ENCODE measurements at places on chromosomes 12 and 14.

- H3K27ac ChIP-seq = no peak overlapping the region
- no peaks in the 10 kb centered on the region for H3K27me3 ChIP-seq
- H3K4me3 ChIP-seq = no peak overlapping the region
- H3K36me3 ChIP-seq = no peaks in the 10 kb centered on the region
- DNase-seq = no peak
Measured at GRCh38 chr14:100484531-100485267, 102.5 kb downstream of the BEGAIN start.

- no peak for DNase-seq
- H3K36me3 ChIP-seq = no peaks in the 10 kb centered on the region
- no peak overlapping the region for H3K27ac ChIP-seq
- H3K27me3 ChIP-seq = no peaks in the 10 kb centered on the region
- H3K4me3 ChIP-seq = no peak overlapping the region
- H3K4me1 ChIP-seq = no peaks in the 10 kb centered on the region
Measured at GRCh38 chr12:84502180-84502860, 410.3 kb downstream of the SLC6A15 start.

- DNase-seq = no peak
- H3K4me3 ChIP-seq = no peak overlapping the region
- no peaks in the 10 kb centered on the region for H3K4me1 ChIP-seq
- no peaks in the 10 kb centered on the region for H3K27me3 ChIP-seq
- H3K27ac ChIP-seq = no peak overlapping the region
- no peaks in the 10 kb centered on the region for H3K36me3 ChIP-seq
Measured at GRCh38 chr12:117919479-117919878, 49.3 kb downstream of the KSR2 start.

DNA sequence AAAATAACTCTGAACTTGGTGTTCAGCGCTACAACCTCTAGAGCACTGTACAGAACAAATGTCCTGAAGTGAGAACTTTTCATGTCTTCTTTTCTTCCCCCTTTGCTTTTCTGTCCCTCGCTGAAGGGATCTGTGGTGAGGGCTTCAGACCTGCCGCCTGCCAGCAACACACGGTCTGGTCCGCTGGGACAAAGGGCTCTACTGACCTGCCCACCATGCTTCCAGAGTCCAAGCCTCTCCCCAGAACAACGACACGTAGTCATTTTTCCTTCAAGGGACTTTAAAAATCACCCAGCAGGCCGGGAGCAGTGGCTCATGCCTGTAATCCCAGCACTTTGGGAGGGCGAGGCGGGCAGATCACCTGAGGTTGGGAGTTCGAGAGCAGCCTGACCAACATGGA lies 140.4 kb downstream of the EFCAB11 start:
- H3K36me3 ChIP-seq = no peaks in the 10 kb centered on the region
- peaks cover 14% of the 10 kb centered on the region for H3K4me1 ChIP-seq
- peak overlapping the region; percentile 95 for H3K27ac ChIP-seq
- H3K27me3 ChIP-seq = no peaks in the 10 kb centered on the region

- no peak overlapping the region for H3K4me3 ChIP-seq
- no peak overlapping the region for H3K27ac ChIP-seq
- no peaks in the 10 kb centered on the region for H3K36me3 ChIP-seq
- DNase-seq = no peak
Measured at GRCh38 chr14:54173802-54174201, 217.2 kb upstream of the BMP4 start.

GRCh38 chr14:21036751-21037150 lies 2.1 kb upstream of the RNASE13 start:
- no peaks in the 10 kb centered on the region for H3K36me3 ChIP-seq
- H3K27me3 ChIP-seq = peaks cover 39% of the 10 kb centered on the region
- H3K4me3 ChIP-seq = no peak overlapping the region
- no peak overlapping the region for H3K27ac ChIP-seq
- peaks cover 12% of the 10 kb centered on the region for H3K4me1 ChIP-seq

GRCh38 chr12:109766251-109766778 lies 52.7 kb downstream of the FAM222A start:
- DNase-seq = no peak
- H3K27ac ChIP-seq = no peak overlapping the region
- no peak overlapping the region for H3K4me3 ChIP-seq
- H3K36me3 ChIP-seq = no peaks in the 10 kb centered on the region

DNA sequence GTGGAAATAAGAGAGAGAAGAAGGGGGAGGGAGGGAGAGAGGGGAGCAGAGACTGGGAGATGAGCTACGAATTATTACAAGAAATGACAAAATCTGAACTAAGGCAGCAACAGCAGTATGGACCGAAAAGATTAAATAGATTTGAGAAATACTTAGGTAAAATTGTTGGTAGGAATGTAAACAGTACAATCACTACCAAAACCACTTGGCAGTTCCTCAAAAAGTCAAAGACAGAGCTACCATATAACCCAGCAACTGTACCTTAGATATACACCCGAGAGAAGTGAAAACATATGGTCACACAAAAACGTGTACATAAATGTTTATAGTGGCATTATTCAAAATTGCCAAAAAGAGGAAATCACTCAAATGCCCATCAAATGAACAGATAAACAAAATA lies 14.1 kb downstream of the KRAS start:
- no peaks in the 10 kb centered on the region for H3K27me3 ChIP-seq
- no peak for DNase-seq
- no peak overlapping the region for H3K4me3 ChIP-seq
- H3K4me1 ChIP-seq = peaks cover 11% of the 10 kb centered on the region
- H3K36me3 ChIP-seq = peaks cover 7% of the 10 kb centered on the region

- H3K4me3 ChIP-seq = no peak overlapping the region
- H3K27ac ChIP-seq = peak overlapping the region; percentile 98
- H3K27me3 ChIP-seq = no peaks in the 10 kb centered on the region
- DNase-seq = peak; percentile 65
- no peaks in the 10 kb centered on the region for H3K36me3 ChIP-seq
- peaks cover 71% of the 10 kb centered on the region for H3K4me1 ChIP-seq
Measured at GRCh38 chr14:61586544-61587055, 108.7 kb upstream of the HIF1A start.

GRCh38 chr14:102058146-102058545 lies 28.7 kb downstream of the HSP90AA1 start:
- no peak overlapping the region for H3K27ac ChIP-seq
- DNase-seq = peak; percentile 80
- no peaks in the 10 kb centered on the region for H3K27me3 ChIP-seq
- no peak overlapping the region for H3K4me3 ChIP-seq
- H3K36me3 ChIP-seq = no peaks in the 10 kb centered on the region

- H3K36me3 ChIP-seq = peaks cover 27% of the 10 kb centered on the region
- H3K27me3 ChIP-seq = no peaks in the 10 kb centered on the region
- DNase-seq = peak; percentile 92
- H3K4me1 ChIP-seq = no peaks in the 10 kb centered on the region
- H3K4me3 ChIP-seq = no peak overlapping the region
Measured at GRCh38 chr12:118164798-118165486, 29.0 kb downstream of the PEBP1 start.

GRCh38 chr14:33587791-33588190 lies 363.1 kb downstream of the EGLN3 start:
- H3K4me1 ChIP-seq = peaks cover 7% of the 10 kb centered on the region
- H3K27me3 ChIP-seq = peaks cover 2% of the 10 kb centered on the region
- no peak overlapping the region for H3K4me3 ChIP-seq
- no peak for DNase-seq

- H3K27ac ChIP-seq = no peak overlapping the region
- no peak for DNase-seq
- H3K4me1 ChIP-seq = no peaks in the 10 kb centered on the region
Measured at GRCh38 chr12:8508910-8509841, 4.1 kb upstream of the CLEC4D start.

GRCh38 chr12:43169115-43169681 lies 382.8 kb downstream of the ADAMTS20 start:
- no peaks in the 10 kb centered on the region for H3K27me3 ChIP-seq
- H3K4me1 ChIP-seq = no peaks in the 10 kb centered on the region
- H3K27ac ChIP-seq = no peak overlapping the region
- H3K4me3 ChIP-seq = no peak overlapping the region

- H3K27ac ChIP-seq = no peak overlapping the region
- no peaks in the 10 kb centered on the region for H3K27me3 ChIP-seq
- no peak overlapping the region for H3K4me3 ChIP-seq
Measured at GRCh38 chr12:40648519-40648918, 43.7 kb upstream of the CNTN1 start.

GRCh38 chr14:52877628-52878027 lies 73.2 kb downstream of the FERMT2 start:
- H3K27ac ChIP-seq = peak overlapping the region; percentile 81
- DNase-seq = no peak
- no peak overlapping the region for H3K4me3 ChIP-seq
- H3K27me3 ChIP-seq = no peaks in the 10 kb centered on the region
- peaks cover 74% of the 10 kb centered on the region for H3K36me3 ChIP-seq

- H3K4me3 ChIP-seq = no peak overlapping the region
- no peaks in the 10 kb centered on the region for H3K27me3 ChIP-seq
- H3K36me3 ChIP-seq = peaks cover 30% of the 10 kb centered on the region
- H3K27ac ChIP-seq = no peak overlapping the region
Measured at GRCh38 chr14:104993306-104993705, 7.7 kb downstream of the CLBA1 start.

DNA sequence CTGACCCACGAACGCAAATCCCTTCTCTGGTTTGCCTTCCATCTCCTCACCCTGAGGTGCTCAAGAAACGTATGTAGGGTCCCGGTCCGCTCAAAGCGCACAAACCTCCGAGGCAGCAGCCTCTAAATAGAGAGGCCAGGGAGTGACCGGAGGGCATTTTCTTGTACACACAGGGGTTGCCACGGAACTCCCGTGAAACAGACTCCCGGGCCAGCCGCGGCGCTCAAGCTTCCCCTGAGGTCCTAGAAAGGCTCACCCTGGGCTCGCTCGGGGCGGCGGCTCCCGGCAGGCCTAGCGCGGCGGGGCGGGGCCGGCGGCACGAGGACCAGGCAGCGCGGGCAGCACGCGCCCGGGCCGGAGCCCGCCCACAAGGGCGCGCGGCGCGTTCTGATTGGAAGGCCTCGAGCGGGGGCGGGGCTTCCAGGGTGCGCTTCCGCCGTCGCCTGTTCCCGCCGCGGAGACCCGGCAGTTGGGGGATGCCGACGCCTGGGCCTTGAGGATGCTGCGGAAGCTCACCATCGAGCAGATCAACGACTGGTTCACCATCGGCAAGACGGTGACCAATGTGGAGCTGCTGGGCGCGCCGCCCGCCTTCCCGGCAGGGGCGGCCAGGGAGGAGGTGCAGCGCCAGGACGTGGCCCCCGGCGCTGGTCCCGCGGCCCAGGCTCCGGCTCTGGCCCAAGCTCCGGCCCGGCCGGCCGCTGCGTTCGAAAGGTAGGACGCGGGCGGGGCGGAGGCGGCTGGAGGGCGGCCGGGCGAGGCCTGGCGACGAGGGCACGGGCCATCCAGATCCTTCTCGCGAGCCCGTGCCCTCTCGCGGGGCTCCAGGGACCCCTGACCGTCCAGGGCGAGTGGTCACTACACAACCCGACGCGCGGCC lies at the start of gene TDRD9:
Gene TDRD9 (plus strand): TSS at position 446 of the 880 bp plus-strand sequence. CDS start 54 bp downstream, at position 500.
- DNase-seq = no peak
- H3K27ac ChIP-seq = no peak within 1 kb of the TSS
- H3K36me3 ChIP-seq = no peaks in the 10 kb centered on the region
- no peak within 1 kb of the TSS for H3K4me3 ChIP-seq
